Spleen (tissue), 13 donors: ENCODE measurements at places on chromosomes 7 and 10. TPM values are rescaled to one million over a fixed set of nuclear protein-coding genes. Genes with fewer than 3 reads are reported as not detected.

- no peak overlapping the region for H3K4me3 ChIP-seq
- H3K4me1 ChIP-seq: no peaks in the 10 kb centered on the region
- no peak for DNase-seq
- H3K27me3 ChIP-seq: no peaks in the 10 kb centered on the region
Measured at GRCh38 chr7:73504920-73505319, 17.2 kb downstream of the BAZ1B start.

- no peak for DNase-seq
- H3K27ac ChIP-seq: no peak overlapping the region
- H3K4me1 ChIP-seq: no peaks in the 10 kb centered on the region
- H3K36me3 ChIP-seq: no peaks in the 10 kb centered on the region
- H3K27me3 ChIP-seq: no peaks in the 10 kb centered on the region
Measured at GRCh38 chr7:143910473-143911248, 8.7 kb upstream of the TCAF1 start.

DNA sequence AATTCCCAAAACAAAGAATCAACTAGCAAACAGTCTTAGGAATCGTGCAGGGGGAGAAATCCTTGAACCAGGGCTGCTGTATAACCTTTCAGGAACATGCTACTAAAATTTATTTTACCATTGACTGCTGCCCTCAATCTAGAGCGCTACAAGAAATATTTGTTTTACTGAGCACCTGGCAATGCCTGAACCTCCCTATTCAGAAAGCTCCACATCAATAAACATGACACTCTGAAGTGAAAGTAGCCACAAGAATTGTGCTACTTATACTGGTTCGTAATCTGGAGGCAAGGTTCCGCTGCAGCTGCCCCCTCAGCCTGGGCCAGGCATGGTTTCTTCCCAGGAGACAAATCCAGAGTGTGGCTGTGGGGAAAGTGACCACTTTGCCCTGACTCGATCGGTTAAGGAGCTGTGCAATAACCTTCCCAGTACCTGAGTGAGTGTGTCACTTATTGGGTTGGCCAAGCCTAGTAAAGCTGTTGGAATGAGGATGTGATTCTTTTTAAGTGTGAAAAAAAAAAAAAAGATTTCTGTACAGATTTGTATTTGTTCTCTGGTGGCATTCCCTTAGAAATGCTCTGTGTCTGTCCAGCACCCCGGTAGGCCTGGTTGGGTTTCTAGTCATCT is 7.7 kb downstream of the VWA2 start:
- H3K36me3 ChIP-seq: no peaks in the 10 kb centered on the region
- H3K27me3 ChIP-seq: no peaks in the 10 kb centered on the region
- no peaks in the 10 kb centered on the region for H3K4me1 ChIP-seq
- no peak overlapping the region for H3K4me3 ChIP-seq
- H3K27ac ChIP-seq: no peak overlapping the region
- DNase-seq: no peak

- no peaks in the 10 kb centered on the region for H3K36me3 ChIP-seq
- H3K4me3 ChIP-seq: no peak overlapping the region
- DNase-seq: no peak
- no peak overlapping the region for H3K27ac ChIP-seq
- H3K27me3 ChIP-seq: no peaks in the 10 kb centered on the region
Measured at GRCh38 chr7:127578036-127578684, 7.2 kb downstream of the GCC1 start.

DNA sequence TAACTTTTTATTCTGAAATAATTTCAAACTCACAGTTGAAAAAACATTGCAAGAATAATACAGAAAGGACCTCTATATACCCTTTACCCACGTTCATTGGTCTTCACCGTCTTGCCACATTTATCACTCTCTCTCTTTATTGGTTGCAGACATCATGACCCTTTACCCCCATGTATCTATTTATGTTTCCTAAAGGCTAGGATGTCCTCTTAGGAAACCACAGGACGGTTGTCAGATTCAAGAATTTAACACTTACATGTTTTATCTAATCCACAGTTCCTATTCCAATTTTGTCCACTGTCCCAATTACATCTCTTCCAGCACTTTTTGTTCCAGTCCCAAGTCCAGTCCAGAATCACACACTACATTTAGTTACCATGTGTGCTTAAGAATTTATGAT is 67.6 kb upstream of the FGFR2 start:
- peaks cover 15% of the 10 kb centered on the region for H3K27me3 ChIP-seq
- no peaks in the 10 kb centered on the region for H3K4me1 ChIP-seq
- H3K27ac ChIP-seq: no peak overlapping the region
- H3K4me3 ChIP-seq: no peak overlapping the region
- no peaks in the 10 kb centered on the region for H3K36me3 ChIP-seq

DNA sequence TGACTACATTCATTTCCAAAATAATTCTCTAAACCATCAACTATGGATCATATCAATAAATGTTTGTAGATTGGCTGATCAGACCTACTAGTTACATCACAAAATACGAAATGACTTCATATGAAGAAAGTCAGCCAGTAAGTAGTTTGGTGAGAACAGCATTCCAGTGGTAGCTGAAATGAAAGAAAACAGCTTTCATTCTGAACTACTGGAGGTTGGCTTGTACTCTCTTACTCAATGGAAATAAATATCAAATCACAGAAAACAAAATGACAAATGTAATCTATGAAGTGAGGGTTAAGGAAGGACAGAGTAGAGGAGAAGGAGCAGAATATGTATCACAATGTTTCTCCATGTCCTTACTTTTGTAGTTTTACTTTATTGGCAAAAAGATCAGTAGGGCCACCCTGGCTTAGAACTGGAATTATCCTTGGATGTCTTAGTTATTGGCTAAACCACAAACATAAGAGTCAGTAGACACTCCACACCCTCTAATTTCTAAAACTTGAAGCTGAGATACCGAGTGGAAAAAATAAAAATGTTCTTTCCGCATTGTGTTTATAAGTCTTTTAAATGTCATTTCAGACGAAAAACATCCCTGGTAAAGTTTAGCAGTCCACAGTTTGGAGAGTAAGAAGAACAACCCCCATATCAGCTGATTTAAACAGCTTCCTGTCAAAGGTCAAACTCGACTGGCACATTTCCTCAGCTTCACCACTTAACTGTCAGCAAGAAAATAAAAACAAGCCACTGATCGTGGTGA is 74.0 kb upstream of the DGKI start:
- peaks cover 13% of the 10 kb centered on the region for H3K4me1 ChIP-seq
- no peak for DNase-seq
- no peaks in the 10 kb centered on the region for H3K27me3 ChIP-seq

GRCh38 chr7:30730097-30730496 is 21.8 kb upstream of the INMT start:
- H3K27me3 ChIP-seq: no peaks in the 10 kb centered on the region
- no peaks in the 10 kb centered on the region for H3K4me1 ChIP-seq

DNA sequence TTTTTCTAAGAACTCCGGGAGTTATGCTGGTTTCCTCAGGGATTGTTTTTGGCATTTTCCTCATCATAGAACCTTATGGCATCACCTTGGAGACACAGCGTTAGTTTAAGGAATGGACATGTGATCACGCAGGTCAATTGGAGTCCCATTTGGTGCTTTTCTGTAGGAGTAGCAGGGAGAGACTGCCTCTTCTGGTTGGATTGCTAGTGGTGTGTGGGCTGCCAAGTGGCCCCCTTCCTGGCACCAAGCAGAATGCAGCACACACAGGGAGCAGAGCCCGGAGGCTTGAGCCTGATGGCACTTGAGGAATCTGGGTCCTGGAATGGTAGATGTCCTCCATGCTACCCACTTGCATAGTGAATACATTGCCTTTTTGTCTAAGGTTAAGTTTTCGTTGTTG is 57.9 kb downstream of the SDK1 start:
- no peak for DNase-seq
- H3K27me3 ChIP-seq: no peaks in the 10 kb centered on the region

DNA sequence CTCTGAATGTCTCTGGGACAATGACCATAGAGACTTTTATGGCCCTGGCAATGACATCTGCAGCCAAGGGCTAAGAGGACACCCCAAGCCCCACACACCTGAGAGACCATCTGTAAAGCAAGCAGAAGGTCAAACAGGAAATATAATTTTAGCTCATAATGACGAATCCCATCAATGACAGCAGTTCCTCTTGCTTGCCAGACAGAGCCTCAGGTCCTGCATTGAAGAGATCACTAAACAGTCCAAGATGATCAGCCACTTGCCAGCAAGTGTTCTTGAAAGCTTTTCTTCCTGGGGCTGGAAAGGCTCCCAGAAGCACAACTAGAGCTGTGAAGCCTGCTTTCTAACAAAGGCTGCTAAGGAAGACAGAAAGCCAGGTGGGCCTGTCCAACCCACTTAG is 993.7 kb upstream of the AUTS2 start:
- H3K36me3 ChIP-seq: no peaks in the 10 kb centered on the region
- DNase-seq: no peak
- no peaks in the 10 kb centered on the region for H3K27me3 ChIP-seq
- no peak overlapping the region for H3K27ac ChIP-seq
- no peaks in the 10 kb centered on the region for H3K4me1 ChIP-seq

GRCh38 chr7:79806161-79806734 is 328.4 kb upstream of the GNAI1 start:
- no peak for DNase-seq
- no peaks in the 10 kb centered on the region for H3K27me3 ChIP-seq
- no peaks in the 10 kb centered on the region for H3K4me1 ChIP-seq
- H3K4me3 ChIP-seq: no peak overlapping the region
- H3K36me3 ChIP-seq: no peaks in the 10 kb centered on the region

The OR2A42 gene
- total RNA-seq: 0.20 TPM

DNA sequence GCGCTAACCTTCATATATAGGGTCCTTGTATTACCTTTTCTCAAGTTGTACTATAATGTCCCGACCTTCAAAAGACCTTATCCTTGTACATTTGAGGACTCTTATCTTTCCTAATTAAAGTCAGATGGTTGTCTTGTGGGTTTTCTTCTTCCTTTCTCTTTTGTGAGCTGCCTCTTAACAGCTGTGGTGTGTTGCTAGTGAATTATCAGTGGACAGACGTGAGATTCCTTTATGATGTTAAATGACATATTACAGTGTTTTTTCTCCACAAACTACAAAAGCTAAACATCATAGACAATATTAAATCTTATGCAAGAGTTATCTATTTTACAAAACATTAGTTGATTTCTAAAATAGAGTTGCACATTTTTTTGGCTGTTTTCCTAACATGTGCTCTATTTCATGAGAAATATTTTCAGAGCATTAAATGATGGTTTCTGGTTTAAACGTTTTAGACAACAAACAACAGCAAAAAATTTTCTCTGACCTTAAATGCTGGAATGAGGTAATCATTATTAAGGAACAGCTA is 272.2 kb upstream of the NPVF start:
- H3K27ac ChIP-seq: no peak overlapping the region
- peaks cover 22% of the 10 kb centered on the region for H3K4me1 ChIP-seq
- H3K4me3 ChIP-seq: no peak overlapping the region

DNA sequence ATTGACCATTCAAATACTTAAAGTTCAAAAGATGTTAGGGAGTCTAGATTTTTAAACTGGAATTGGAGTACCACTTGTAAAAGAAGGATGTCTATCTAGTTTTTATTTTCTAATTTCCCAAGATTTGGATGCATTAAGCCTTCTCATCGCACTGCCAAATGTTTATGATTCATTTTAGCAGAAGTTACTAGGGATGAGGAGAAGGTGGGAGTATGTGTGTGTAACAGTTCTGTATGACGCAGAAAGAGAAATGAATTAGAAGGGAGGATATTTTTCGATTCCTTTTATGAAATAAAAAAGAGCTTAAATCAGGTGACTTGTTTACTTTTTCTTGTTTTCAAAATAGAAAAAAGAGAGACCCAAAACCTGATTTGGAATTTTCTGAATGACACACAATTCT is 6.8 kb upstream of the SLK start:
- no peak for DNase-seq
- H3K27ac ChIP-seq: no peak overlapping the region
- H3K27me3 ChIP-seq: no peaks in the 10 kb centered on the region
- H3K36me3 ChIP-seq: no peaks in the 10 kb centered on the region
- H3K4me3 ChIP-seq: no peak overlapping the region

GRCh38 chr10:1348773-1349050 is 292.5 kb downstream of the WDR37 start:
- no peak for DNase-seq
- H3K27me3 ChIP-seq: no peaks in the 10 kb centered on the region
- no peak overlapping the region for H3K4me3 ChIP-seq
- H3K4me1 ChIP-seq: no peaks in the 10 kb centered on the region
- no peak overlapping the region for H3K27ac ChIP-seq

The LRRD1 gene
- total RNA-seq: 0.34 TPM

DNA sequence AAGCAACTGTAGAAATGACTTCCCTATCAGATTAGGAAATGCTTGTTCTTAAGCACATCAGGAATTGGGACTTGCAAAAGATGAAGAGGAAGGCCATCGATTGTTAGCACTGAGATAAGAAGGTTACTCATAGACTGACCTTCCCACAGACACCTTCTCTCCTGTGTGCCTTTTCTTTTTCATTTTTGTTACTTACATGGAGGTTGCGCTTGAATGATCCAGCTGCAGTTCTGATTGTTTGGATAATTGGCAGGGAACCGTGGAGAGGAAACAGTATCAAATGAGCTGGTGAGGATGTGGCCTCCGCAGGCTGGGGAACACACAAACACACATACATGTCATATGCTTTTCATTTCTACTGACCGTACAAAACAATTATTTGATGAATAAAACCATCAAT is 134.9 kb upstream of the RSU1 start:
- H3K4me3 ChIP-seq: no peak overlapping the region
- no peaks in the 10 kb centered on the region for H3K27me3 ChIP-seq
- H3K36me3 ChIP-seq: no peaks in the 10 kb centered on the region
- no peak overlapping the region for H3K27ac ChIP-seq
- H3K4me1 ChIP-seq: peaks cover 7% of the 10 kb centered on the region

The RASSF4 gene
- total RNA-seq: 73.7 TPM

GRCh38 chr10:126670056-126670894 is at the start of gene C10orf90:
Gene C10orf90, minus strand, starts transcription at chr10:126670693. Its CDS starts 213 bp downstream, at chr10:126670480.
- H3K4me3 ChIP-seq: no peak within 1 kb of the TSS
- no peak for DNase-seq
- no peaks in the 10 kb centered on the region for H3K27me3 ChIP-seq
- no peaks in the 10 kb centered on the region for H3K36me3 ChIP-seq

GRCh38 chr10:53315709-53316108 is 543.1 kb upstream of the MBL2 start:
- H3K4me1 ChIP-seq: no peaks in the 10 kb centered on the region
- DNase-seq: no peak
- no peak overlapping the region for H3K27ac ChIP-seq
